Endothelial cell (in vitro differentiated cells): ENCODE measurements at places on chromosomes 1 and 21.

DNA sequence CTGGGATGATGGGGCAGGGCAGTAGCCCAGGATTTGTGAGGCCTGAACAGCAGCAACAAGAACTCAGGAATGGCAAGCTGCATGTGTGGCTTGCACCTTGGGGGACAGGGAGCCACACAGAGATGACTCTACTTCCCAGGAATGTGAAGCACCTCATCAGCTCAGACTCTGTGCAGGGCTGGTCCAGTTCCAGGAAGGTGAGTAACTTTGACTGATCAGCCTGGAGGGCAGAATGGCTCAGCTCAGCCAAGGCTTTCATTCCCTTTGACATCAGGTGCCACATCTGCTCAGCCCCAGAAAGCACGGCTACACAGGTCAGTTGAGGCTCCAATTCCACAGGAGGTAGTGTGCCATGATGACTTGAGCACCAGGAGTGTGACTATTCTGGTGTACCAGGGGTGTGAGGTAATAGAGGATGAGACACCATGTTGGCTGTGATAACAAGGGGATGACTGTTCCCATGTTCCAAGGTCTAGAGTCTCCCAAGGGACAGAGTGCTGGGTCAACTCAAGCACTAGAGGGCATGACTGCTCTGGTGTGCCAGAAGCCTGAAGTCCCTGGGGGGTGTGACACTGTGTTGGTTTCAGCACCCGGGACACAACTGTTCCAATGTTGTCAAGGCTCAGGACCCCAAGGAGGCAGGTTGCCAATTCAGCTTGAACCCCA lies 625.8 kb upstream of the ADGRL2 start:
- DNase-seq: no peak

DNA sequence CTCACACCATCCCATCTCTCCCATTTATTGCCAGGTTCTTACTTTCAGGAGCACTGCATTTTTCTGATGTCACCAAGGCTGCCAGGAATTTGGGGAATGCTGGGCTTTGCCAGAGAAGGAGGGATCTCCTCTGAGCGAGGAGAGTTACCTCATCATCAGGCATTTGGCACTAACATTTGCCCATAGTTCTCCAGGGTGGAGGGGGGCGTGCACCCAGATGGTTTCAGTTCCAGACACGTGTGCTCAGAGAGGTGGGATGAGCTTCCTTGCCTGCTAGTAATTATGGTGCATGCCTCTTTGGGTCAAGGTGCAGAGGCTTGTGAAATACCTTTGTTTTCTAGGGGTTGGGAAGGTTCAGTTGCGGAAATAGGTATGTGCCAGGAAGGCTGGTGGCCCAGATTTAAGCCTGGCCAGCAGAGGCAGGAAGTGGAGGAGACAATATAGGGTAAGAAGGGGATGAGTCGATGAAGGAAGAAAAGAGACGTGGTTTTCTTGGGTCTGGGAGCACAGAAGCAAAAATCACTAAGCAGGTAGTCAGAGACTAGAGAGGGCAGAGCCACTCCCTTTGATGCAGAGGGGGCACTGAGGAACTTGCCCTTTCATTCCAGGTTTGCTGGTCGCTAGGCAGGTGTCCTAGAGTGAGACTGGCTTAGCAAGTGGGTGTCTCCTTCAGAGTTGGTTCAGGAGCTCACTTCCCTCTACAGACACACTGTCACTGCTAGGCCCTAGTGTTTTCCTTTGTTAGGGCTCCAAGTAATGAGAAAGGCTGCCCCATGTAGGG lies 7.2 kb downstream of the TUFT1 start:
- peak; percentile 35 for DNase-seq

- DNase-seq: no peak
These were observed 23.8 kb downstream of the C21orf91 start for GRCh38 chr21:17795146-17796036.

GRCh38 chr21:16863362-16863905 lies 649.4 kb upstream of the CXADR start:
- DNase-seq: no peak

DNA sequence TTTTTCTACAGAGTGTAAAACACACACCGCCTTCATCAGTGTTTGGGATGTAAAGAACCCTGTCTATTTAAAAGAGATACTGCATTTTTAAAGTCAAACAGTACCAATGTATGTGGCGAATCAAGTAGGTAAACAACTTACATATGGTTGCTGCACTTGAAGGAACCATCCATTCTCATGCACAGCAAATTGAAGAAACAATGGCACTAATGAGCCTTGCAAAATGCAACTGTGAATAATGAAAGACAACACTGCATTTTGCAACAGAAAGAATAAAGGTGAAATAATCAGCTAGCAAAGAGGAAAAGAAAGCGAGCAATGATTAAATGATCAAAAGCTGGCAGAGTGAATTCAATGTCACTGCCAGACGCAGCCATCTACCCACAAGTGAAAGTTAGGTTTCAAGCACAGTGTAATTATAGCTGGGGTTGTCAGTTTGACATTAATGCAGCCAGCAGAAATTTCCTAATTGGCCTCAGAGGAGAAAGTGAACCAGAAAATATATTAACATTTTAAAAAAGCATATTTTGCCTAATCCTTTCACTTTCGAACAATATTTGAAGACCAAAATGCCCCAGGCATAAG lies 10.9 kb upstream of the BARHL2 start:
- no peak for DNase-seq

DNA sequence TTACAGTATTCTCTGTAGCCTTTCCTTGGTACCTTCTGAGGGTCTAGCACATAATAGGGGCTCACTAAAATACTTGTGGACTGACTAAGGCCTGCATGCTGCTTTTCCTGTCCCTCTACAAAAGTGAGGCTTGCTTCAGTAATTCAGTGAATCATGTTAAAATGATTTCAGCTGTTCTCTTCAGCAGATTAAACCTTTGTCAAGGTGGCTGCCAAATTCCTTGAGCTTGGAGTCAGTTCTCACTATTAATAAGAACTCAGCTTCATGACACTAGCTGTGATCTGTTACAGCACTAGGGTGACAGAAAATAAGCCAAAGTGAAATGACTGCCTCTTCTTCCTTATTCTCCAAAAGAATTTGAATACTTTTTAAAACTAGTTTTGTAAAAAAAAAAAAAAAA lies 128.8 kb downstream of the KCNN3 start:
- DNase-seq: no peak

GRCh38 chr1:82258887-82259286 lies 458.2 kb downstream of the ADGRL2 start:
- no peak for DNase-seq

DNA sequence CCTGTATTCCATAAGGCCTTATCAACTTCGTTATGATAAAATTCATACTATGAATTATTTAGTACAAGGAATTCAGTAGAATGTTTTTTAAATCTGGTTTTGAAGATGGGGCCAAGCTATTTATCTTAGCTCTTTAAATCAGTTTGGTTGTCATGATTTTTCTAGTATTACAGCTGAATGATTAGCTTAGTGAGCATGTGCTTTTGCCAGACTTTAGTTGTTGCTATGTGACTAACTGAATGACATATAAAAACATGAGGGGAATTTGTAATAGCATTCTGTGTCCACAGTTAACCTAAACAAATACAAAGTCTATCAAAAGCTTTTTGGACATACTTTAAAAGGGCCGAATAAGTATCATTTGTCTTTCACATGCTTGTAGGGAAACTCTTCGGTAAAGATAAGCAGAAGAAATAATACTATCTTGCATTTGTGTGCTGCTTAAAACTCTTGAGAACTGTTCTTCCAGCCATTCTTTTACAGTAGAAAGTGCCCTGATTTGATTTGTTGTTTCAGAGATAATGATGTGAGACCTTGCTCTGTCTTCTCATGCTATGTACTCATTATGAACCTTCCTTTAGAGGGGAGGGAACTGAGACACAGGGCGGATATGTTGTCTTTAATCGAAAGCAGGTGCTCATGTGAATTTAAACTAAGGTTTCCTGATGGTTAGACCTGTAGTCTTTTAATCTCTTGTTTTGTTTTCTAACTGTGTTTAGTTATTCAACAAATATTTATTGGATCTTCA lies 18.8 kb downstream of the NEK7 start:
- DNase-seq: no peak

GRCh38 chr1:20207546-20207945 lies 21.2 kb upstream of the PLA2G2C start:
- DNase-seq: no peak

- DNase-seq: no peak
These were observed 136.1 kb downstream of the RWDD3 start for GRCh38 chr1:95369985-95370690.

GRCh38 chr1:54475357-54475881 lies 69.2 kb upstream of the SSBP3 start:
- no peak for DNase-seq

- no peak for DNase-seq
These were observed 1.3 kb upstream of the FTCD start for GRCh38 chr21:46156678-46157077.

GRCh38 chr1:238639861-238640260 lies 746.5 kb upstream of the CHRM3 start:
- no peak for DNase-seq

GRCh38 chr1:174194461-174194860 lies 35.1 kb downstream of the RABGAP1L start:
- DNase-seq: no peak

DNA sequence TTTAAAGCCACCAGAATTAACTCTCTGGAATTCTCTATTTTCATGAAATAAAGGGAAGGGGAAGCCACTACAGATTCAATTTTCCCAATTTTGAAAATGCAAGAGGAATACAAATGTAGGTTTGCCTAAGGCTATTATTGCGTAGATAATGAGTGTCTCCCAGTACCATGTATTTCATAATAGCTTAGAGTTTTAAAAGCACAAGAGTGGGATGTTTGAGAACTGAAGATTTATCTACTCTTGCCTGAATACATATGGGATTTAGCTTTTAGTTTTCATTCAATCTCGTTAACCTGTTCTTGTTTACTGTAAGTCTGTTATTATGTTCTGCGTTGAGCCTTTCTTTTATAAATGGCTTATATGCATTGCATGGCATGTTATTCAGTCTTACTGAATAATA lies 795.1 kb downstream of the BRINP3 start:
- no peak for DNase-seq

DNA sequence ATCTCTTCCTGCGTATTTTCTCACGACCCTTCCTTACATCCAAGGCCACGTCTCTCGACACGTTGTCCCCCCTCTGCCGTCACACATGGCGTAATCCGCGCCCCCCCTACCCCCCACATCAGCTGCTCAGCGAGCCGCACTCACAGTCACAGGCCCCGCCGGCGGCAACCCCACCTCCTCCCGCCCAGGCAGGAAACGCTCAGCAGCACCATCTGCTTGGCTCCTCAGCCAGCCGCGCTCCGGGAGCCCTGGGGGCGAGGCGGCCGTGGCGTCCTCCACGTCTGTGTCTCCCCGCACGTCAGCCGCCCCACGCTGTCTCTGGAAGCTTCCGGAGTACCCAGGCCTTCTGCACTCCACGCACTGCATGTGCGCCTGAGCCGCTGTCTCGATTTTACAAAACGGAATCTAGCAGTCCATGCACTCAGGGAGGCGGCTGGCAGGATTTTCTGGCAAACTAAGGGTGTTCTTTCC lies 64.6 kb downstream of the SIK1 start:
- peak; percentile 46 for DNase-seq

GRCh38 chr1:72936942-72937341 lies 654.6 kb upstream of the NEGR1 start:
- DNase-seq: no peak

DNA sequence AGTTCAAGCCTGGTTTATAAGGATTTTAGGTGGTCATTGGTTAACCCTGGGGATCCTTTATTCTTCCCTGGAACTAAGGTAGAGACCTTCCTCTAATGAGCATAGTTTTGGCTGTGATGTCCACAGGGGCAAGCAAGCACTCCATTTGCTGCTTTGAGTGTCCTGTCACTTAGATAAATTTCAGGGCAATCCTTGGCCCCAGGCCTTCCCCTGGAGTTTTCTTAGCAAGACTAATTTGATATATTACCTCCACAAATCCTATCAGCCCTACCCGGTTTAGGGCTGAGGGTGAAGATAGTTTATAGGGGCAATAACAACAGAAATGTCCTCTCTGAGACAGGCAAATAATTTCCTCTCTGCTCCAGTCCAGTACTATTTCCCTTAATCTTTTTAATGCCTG lies 166.6 kb downstream of the CYYR1 start:
- no peak for DNase-seq

DNA sequence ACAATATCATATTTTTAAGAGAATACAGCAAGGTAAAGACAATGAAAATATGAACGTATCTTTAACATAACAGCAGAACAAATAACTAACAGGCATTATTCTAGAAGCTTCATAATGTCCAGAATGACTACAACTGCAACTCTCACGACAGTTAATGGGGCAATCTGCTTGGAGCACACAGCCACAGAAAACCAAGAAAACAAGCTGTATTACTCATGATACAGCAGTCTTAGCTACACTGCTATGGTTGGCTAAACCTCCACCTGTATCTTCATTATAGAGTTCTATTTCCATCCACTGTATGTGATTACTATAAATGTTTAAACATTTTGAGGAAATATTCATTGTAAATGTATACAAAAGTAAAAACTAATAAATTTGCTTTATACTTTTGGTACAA lies 139.9 kb downstream of the DPYD start:
- DNase-seq: no peak

- no peak for DNase-seq
These were observed 89.2 kb upstream of the SELENON start for GRCh38 chr1:25710583-25711347.

- no peak for DNase-seq
These were observed 323.7 kb downstream of the PLPP3 start for GRCh38 chr1:56255516-56256152.

- no peak for DNase-seq
These were observed 605.7 kb downstream of the MATN1 start for GRCh38 chr1:30117685-30118084.

DNA sequence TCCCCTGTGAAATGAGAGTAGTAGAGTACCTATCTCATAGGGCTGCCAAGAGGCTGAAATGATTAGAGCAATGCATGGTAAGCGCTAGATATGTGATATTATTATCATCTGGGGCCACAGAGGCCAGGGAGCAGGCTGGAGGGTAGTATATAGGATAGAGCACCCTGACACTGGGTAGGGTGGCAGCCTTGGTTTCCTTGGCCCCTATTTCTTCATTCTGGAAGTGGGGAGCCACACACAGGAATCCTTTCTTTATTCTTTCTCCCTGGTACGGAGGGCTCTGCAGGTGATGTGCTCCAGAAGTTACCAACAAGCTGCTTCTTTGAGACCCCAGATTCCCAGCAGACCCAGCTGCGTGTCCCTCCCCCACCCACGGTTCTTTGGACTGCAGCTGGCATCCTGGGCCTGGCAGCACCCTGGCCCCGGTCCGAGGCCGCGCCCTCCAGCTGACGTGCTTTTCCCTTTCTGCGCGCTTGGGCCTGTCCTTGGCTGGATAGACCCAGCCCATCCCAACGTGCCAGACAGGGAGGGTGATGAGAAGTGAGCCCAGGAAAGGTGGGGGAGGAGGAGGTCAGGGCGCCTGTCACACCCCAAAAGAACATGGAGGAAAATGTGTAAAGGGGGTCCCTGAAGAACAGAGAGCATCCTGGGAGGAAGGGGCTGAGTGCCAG lies 18.2 kb downstream of the INAVA start:
- DNase-seq: no peak

GRCh38 chr1:155307247-155307740 lies 1.4 kb upstream of the FDPS start:
- no peak for DNase-seq

DNA sequence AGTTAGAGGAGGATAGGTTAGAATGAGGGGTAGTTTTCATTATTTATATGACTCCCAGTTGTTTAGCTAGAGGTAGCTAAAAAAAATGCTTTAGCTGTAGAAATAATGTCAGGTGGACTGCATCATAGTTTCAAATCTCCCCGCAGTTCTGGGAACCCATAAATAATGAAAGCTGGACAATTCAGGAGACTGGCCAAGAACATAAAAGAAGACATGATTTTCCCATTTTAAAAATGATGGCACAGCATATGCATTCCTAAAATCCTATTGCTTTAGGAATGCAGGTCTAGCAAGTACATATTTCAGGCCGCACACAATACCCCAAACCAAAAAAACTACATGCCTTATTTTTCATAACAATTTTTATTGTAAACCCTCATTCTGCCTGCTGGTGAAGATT lies 143.3 kb downstream of the CTH start:
- no peak for DNase-seq
